ENCODE measurements at places on chromosomes 7 and 10. TPM values are rescaled to one million over a fixed set of nuclear protein-coding genes. Genes with fewer than 3 reads are reported as not detected.
A peak's percentile ranks its signal among the peaks of the same experiment; 100 is the strongest.

GRCh38 chr10:80599424-80599847 lies 61.7 kb downstream of the SH2D4B start:
- no peak overlapping the region for H3K4me3 ChIP-seq
- no peaks in the 10 kb centered on the region for H3K36me3 ChIP-seq
- H3K4me1 ChIP-seq = peaks cover 29% of the 10 kb centered on the region
- H3K27me3 ChIP-seq = no peaks in the 10 kb centered on the region
- peak overlapping the region; percentile 76 for H3K27ac ChIP-seq

DNA sequence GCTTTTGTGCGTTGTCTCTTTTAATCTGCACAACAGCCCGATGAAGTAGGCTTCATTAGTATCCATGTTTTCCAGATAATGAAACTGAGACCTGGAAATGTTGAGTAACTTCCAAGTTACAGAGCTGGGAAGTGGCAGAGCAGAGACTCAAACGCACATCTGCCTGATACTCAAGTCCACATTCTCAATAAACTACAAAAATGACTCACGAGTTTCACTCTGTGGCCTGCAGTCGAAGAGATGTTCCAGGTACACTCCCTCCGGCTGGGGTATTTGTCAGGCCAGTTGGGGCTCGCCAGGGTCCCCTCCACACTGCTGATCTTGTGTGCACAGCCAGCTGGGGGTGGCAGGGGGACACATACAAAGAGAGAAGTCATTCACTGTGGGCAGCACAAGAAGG lies 17.7 kb upstream of the OPALIN start:
- H3K27me3 ChIP-seq = peaks cover 13% of the 10 kb centered on the region
- no peak for DNase-seq
- H3K36me3 ChIP-seq = no peaks in the 10 kb centered on the region
- H3K4me3 ChIP-seq = no peak overlapping the region

DNA sequence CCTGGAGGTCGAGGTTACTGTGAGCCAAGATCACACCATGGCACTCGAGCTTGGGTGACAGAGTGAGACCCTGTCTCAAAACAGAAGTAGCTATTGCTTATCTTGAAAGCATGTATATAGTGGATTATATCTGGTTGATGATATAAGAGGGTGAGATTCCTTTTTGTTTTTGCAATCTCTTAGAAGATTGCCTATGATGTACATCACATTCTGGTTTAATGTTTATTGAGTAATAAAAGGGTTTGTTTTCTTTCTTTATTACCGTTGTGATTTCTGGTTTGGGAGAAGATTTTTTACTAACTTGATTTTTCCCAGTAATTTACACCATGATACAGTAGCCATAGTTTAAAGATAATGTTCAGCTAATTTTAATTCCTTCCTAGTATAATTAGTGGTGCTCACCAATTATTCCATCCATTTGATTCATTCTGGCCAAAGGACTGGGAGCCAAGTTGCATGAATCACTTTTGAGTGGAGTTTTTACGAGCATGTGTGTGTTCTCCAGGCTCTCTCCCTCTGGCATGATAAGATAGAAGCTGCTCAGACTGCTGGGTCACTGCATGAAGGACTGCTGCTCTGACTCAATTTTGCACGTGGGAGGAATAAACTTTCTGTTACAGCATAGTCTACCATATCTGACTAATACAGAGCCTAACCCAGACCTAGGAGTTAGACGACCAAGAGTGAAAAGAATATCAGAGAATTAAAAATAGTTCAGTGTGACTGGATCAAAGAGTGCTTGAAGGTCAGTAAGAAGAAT lies 13.5 kb upstream of the TSPAN13 start:
- no peaks in the 10 kb centered on the region for H3K36me3 ChIP-seq
- DNase-seq = no peak
- no peaks in the 10 kb centered on the region for H3K4me1 ChIP-seq
- peak overlapping the region; percentile 61 for H3K27ac ChIP-seq

GRCh38 chr7:37007691-37008090 lies 283.4 kb upstream of the AOAH start:
- no peak overlapping the region for H3K4me3 ChIP-seq
- H3K36me3 ChIP-seq = no peaks in the 10 kb centered on the region
- no peaks in the 10 kb centered on the region for H3K27me3 ChIP-seq
- DNase-seq = no peak

GRCh38 chr10:110364531-110364937 lies 59.8 kb upstream of the SMNDC1 start:
- H3K27ac ChIP-seq = no peak overlapping the region
- no peaks in the 10 kb centered on the region for H3K27me3 ChIP-seq
- H3K4me1 ChIP-seq = no peaks in the 10 kb centered on the region
- no peak overlapping the region for H3K4me3 ChIP-seq

GRCh38 chr10:67884842-67885670 lies 600 bp downstream of the SIRT1 start:
- H3K4me1 ChIP-seq = peaks cover 11% of the 10 kb centered on the region
- peak overlapping the region; percentile 98 for H3K27ac ChIP-seq
- peaks cover 34% of the 10 kb centered on the region for H3K36me3 ChIP-seq
- H3K27me3 ChIP-seq = no peaks in the 10 kb centered on the region

DNA sequence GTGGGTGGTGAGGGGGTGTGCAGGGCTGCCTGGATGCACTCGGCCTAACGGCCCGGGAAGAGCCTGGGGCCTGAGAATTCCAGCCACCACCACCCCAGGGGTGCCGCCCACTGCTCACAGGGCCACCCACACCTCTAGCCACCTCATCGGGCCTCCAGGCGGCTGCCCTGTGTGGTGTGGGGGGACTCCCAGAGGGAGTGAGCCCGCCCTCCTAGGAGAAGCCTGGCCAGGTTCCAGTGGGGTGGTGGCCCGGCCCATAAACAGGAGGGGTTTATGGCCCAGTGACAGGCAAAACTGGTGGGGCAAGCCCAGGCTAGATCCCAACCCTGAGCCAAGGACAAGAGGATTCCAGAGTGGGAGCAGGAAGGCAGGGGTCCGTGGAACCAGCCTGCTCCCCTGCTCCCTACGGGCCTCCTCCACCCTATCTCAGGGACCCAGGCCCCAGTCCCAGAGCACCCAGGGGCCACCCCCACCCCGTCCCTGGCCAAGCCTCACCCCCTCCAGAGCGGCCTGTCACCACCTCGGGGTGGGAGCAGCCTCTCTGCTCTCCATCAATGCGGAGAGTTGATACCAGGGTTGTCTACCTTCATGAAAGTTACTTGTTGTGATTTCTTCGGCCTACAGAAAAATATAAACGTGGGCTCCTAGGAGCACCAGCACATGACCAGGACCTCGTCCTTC lies 20.2 kb upstream of the PDGFA start:
- H3K36me3 ChIP-seq = no peaks in the 10 kb centered on the region
- no peak overlapping the region for H3K4me3 ChIP-seq
- peaks cover 15% of the 10 kb centered on the region for H3K4me1 ChIP-seq
- no peaks in the 10 kb centered on the region for H3K27me3 ChIP-seq
- peak overlapping the region; percentile 77 for H3K27ac ChIP-seq
- DNase-seq = peak; percentile 79

DNA sequence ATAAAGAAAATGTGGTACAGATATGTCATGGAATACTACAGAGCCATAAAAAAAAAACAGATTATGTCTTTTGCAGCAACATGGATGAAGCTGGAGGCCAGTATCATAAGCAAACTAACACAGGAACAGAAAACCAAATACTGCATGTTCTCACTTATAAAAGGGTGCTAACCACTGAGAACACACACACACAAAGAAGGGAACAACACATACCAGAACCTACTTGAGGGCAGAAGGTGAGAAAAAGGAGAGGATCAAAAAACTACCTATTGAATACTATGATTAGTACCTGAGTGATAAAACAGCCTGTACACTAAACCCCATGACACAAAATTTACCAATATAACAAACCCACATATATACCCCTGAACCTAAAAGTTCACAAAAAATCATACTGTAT lies 144.6 kb downstream of the TPK1 start:
- H3K4me3 ChIP-seq = no peak overlapping the region
- H3K27me3 ChIP-seq = no peaks in the 10 kb centered on the region
- H3K36me3 ChIP-seq = no peaks in the 10 kb centered on the region

DNA sequence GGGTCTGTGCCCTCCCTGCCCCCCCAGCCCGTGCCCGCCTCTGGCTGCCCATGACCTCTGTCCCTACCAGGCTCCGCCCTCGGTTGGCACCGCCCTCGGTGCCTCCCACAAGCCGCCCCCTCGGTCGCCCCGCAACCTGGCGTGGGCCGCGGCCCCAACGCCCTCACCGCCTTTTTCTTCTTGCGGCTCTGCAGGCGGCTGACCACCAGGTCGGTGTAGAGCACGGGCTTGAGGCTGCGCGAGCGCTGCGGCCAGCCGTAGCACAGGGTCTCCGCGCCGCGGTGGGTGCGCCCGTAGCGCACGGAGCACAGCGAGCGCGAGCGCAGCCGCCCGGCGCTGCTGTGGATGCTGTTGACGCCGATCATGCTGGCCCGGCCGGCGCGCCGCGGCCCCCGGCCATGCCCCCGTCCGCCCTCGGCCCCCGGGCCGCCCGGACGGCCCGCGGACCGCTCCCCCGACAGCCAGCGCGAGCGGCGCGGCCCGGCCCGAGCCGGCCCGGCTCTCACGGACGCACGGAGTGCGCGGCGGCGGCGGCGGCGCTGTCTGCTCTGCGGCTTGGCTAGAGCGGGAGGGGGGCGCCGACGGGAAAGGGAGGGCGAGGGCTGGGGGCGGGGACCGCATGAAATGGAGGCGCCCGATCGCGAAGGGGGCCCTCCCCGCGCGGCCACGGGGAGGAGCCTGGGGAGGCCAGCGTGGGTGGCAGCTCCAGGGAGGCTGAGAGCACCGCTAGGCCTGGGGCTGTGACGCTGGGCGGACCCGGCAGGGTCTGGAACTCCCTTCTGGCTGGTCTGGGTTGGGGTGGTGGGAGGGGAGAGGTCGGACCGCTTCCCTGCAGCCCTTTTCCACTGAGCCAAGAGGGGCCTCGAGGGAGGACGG lies 9.6 kb downstream of the PSD start:
- no peak overlapping the region for H3K27ac ChIP-seq
- H3K4me3 ChIP-seq = peak overlapping the region; percentile 25
- H3K27me3 ChIP-seq = peaks cover 73% of the 10 kb centered on the region
- DNase-seq = no peak
- H3K36me3 ChIP-seq = no peaks in the 10 kb centered on the region

DNA sequence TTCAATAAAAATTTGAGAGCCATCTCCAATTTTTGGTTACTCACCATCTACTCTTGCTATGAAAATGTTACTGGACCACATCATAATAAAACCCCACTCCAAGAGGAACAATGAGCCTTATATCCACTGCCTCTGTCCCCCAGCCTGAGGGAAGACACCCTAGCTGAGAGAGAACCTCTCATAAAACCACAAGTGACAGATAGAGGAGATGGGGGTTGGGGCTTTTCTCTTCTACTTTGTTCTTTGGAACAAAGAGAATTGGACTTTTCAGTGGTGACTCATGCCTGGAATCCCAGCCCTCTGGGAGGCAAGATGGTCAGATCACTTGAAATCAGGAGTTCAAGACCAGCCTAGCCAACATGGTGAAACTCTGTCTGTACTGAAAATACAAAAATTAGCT lies 27.6 kb upstream of the TAS2R16 start:
- H3K27ac ChIP-seq = no peak overlapping the region
- no peak for DNase-seq
- no peaks in the 10 kb centered on the region for H3K4me1 ChIP-seq
- no peaks in the 10 kb centered on the region for H3K36me3 ChIP-seq

GRCh38 chr10:31958856-31959255 lies 30.2 kb upstream of the ARHGAP12 start:
- no peak for DNase-seq
- no peak overlapping the region for H3K4me3 ChIP-seq
- peaks cover 52% of the 10 kb centered on the region for H3K4me1 ChIP-seq
- H3K36me3 ChIP-seq = no peaks in the 10 kb centered on the region

DNA sequence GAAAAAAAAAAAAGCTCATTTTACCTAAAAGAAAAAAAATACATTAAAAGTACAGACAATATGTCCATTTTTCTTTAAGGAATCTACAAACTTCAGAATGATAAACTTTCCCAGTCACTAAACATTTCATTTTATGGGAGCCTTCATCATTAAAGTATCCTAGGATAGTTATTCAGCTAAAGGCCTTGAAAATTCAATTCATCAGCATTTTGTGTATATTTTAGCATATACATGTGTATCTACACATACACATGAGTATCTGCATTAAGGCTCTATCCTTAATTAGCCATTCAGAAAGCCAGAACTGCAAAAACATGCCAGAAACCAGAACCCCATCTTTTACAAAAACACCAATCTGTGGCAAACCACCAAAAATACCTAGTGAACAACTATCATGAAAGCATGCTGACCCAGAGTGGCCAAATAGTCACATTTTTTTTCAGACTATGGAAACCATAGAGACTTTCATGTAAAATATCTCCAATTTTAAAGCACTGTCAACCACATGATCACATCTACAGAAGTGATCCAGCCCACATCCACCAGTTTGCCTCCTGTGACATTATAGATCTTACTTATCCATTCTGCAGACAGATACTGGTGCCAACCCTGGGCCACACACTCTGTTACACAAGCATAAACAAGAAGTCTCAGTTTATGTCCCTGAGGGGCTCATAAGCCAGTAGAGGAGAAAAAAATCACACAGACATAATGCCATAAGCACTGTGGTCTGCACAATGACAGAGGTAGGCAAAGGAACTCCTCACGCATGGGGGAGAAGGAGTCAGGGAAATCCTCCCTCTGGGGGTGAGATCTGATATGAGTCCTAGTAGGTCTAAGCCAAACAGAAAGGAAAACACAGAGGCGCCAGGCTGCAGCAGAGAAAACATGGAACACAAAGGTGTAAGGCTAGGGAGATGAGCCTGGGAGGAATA lies 79.2 kb downstream of the SRPK2 start:
- no peaks in the 10 kb centered on the region for H3K27me3 ChIP-seq
- no peak overlapping the region for H3K27ac ChIP-seq
- no peak overlapping the region for H3K4me3 ChIP-seq

DNA sequence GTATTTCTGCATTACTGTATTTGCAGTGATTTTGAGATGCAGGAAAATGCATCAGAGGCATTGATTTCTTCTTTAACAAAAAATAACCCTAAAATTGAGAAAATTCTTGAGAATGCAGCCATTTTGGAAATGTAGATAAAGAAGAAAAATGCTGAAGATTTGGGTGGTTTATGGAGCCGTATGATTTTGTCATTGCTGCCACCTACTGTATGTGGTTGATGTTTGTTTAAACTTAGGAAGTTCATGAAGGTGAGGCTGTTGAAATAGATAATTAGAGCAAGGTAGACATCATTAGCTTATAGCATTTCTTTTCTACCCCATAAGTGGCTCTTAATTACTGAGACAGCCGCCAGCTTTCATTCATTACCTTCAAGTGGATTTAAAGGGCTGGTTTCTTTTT lies 92.1 kb upstream of the SAMD8 start:
- H3K4me3 ChIP-seq = no peak overlapping the region
- DNase-seq = no peak
- H3K4me1 ChIP-seq = peaks cover 31% of the 10 kb centered on the region
- H3K36me3 ChIP-seq = no peaks in the 10 kb centered on the region
- H3K27me3 ChIP-seq = no peaks in the 10 kb centered on the region

The SFXN3 gene
- 22.5 TPM for polyA plus RNA-seq

The PIK3CG gene
- polyA plus RNA-seq = 2.6 TPM

The PCLO gene
- polyA plus RNA-seq = 5.3 TPM

The ABCC2 gene
- 0.96 TPM for polyA plus RNA-seq

The GAD2 gene
- polyA plus RNA-seq = 0.06 TPM

The C10orf105 gene
- polyA plus RNA-seq = 0.71 TPM

The JAKMIP3 gene
- 0.50 TPM for polyA plus RNA-seq

The FOXP2 gene
- 70.9 TPM for polyA plus RNA-seq

The PLCE1 gene
- polyA plus RNA-seq = 18.2 TPM

The NKX1-2 gene
- not detected for polyA plus RNA-seq

Measured in left lung (tissue), 14 donors.